Mucosa of descending colon (tissue), 3 donors: ENCODE measurements at places on chromosomes 13 and 19.
A peak's percentile ranks its signal among the peaks of the same experiment; 100 is the strongest.

DNA sequence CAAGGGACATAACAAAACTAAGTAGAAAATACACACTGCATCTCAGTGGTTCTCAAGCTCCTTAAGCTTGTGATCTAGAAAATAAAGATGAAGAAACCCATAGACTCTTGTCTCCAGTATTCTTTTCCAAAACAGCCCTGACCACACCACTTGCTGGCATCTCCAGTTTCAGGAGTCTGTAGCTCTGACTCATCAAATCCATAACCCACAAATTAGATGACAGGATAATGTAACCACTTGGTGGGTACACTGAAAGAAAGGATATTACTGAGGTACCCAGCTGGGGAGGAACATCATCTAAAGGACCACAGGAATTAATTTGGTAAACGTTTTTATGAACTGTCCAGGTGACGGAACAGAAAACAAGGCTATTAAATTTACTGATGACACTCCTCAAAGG lies 214.7 kb downstream of the VWA8 start:
- DNase-seq = no peak

- DNase-seq = no peak
These were observed 29.8 kb downstream of the KL start for GRCh38 chr13:33045851-33046592.

- no peak for DNase-seq
These were observed 19.9 kb upstream of the ARHGEF7 start for GRCh38 chr13:111095031-111095840.

DNA sequence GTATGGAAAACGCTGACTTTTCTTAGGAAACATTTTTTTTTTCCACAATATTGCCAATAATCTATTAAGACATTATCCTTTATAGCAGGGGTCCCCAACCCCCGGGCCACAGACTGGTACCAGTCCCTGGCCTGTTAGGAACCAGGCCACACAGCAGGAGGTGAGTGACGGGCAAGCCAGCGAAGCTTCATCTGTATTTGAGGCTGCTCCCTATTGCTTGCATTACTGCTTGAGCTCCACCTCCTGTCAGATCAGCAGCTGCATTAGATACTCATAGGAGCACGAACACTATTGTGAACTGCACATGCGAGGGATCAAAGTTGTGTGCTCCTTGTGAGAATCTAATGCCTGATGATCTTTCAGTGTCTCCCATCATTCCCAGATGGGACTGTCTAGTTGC lies 793.7 kb downstream of the SLITRK5 start:
- DNase-seq = no peak

- DNase-seq = no peak
These were observed 6.6 kb downstream of the TMEM272 start for GRCh38 chr13:51838240-51838846.

GRCh38 chr13:30712536-30713532 lies 22.5 kb upstream of the ALOX5AP start:
- no peak for DNase-seq

DNA sequence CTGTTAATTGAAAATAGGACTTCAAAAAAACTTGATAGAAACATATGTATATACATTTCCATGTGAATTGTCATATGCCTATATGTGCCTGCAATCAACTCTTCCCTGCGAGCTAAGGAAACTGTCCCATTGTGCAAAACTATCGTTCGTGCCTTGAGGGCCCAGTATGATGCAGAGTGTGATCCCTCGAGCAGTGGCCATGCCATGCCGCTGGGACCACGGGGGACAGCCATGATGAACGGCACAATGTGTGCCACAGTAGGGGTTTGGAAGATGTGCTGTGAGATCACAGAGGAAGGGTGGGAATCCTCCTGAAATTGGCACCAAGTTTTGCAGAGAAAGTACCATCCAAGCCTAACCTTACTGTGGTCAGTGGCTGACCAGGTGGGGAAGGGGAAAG lies 118.1 kb upstream of the SOX1 start:
- no peak for DNase-seq

GRCh38 chr13:110334256-110334655 lies 27.2 kb downstream of the COL4A2 start:
- no peak for DNase-seq

DNA sequence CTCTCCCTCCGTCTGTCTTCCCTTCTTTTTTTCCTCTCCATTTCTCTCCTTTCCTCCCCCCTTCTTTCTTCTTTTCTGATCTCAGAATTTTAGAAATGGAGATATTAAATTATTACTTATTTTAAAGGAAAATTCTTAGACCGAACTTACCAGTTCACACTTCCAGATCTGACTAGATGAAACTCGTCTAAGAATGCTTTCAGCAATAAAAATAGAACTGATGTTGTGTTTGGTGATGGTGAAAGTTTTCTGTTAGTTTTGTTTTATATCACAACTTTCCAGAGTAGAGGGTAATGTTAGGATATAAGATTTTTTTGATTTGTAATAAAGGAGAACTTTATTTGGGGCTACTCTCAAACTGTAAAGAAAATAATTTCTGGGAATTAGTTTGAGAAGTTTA lies 29.9 kb downstream of the UCHL3 start:
- no peak for DNase-seq

DNA sequence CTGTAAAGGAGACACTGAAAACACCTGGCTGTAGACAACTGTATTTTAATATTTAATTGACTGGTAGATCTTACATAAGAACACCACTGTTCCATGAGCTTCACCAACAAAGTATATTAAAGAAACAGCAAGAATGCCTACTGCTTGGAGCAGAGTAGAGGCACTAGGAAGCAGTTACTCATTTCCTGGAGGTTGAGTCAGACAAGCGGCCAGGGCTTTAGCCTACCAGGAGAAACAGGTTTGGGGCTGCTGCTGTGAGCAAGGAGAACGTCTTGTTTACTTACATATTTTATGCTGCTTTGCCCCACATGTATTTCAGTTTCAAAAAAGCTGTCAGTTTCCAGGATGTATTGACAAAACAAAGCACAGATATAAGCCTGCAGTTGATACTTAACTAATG lies 33.4 kb downstream of the ALG5 start:
- no peak for DNase-seq

- no peak for DNase-seq
These were observed 196.9 kb upstream of the UBL3 start for GRCh38 chr13:30047154-30047874.

GRCh38 chr13:113588394-113589111 lies 4.0 kb downstream of the TFDP1 start:
- no peak for DNase-seq

- DNase-seq = no peak
These were observed 515.3 kb downstream of the IRS2 start for GRCh38 chr13:109271061-109271460.

GRCh38 chr13:97967948-97968347 lies 14.5 kb downstream of the IPO5 start:
- DNase-seq = no peak

DNA sequence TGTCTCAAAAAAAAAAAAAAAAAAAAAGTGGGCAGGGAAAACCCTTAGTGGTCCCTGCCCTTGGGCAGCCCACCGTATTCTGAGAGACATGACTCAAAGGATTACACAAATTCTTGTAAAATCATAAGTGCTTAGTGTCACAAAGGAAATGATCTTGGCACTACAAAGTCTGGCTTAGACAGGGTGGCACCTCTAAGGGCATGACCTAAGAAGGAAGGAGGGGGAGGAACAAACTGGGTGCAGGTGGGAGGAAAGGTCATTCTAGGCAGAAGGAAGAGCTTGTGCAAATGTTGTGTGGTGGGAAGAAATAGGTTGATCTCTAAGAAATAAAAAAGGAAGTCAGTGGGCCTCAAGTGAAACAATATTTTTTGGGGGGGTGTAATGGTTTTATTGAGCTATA lies 10.4 kb downstream of the PNPLA6 start:
- no peak for DNase-seq

DNA sequence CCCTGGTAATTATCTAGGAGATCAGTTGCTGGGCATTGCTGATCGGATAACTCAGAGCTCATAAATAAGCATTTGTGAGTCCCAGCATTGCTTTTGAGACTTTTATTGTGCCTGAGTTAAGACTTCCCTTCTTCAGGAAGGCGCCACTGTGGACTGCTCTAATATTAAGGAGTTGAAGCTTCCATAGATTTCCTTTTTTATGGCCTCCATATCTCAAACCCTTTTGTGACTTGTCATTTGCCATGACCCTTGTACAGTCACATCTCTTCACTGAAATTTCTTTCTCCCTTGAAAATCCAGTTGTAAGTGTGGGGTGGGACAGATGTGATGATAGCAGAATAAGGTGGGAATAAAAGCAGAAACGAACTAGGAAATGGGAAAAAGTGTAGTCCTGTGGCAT lies 6.3 kb downstream of the TM9SF2 start:
- DNase-seq = no peak

DNA sequence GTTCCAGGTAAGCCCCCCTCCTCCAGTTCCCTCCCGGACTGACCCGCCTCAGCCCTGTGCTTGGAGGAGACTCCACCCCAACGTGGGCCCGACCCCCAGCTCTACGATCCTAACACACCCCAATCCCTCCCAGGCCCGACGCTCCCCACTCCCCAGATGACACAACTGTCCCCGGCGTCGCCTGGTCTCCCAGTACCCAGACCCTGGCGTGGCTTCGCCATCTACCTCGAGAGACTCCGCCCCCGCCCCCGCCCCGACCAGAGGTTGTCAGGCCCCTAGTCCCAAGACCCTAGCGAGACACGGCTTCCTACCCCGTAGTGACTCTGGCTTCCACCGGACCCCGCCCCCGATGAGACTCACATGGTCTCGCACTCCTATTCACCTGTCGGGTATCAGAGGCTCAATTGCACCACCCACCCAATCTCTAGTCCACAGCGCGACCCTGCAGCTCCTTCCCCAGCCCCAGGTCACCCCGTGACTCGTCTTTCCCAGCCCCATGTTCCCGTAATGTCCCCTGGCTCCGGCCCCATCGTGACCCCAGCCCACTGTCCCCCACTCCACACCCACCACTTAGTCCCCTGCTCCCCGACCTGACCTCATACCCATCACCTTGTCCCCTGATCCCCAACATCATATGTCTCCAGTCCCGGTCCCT lies 2.9 kb downstream of the CD37 start:
- no peak for DNase-seq

DNA sequence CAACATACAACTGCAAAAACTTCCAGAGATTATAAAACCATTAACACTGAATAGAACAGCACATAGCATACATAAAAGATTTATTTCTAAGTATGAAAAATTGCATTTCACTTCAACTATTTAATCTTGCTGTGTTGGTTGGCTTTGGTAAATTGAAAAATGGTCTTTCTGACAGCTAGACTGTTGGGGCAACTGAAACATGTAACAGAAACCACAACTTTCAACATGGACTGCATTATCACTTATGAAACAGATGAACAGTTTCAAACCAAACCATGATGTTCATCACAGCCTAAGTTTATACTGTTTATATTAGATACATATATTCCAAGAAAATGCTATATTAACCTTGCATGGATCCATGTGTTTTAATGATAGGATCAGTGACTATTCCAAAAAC lies 324.1 kb upstream of the PCDH9 start:
- no peak for DNase-seq

DNA sequence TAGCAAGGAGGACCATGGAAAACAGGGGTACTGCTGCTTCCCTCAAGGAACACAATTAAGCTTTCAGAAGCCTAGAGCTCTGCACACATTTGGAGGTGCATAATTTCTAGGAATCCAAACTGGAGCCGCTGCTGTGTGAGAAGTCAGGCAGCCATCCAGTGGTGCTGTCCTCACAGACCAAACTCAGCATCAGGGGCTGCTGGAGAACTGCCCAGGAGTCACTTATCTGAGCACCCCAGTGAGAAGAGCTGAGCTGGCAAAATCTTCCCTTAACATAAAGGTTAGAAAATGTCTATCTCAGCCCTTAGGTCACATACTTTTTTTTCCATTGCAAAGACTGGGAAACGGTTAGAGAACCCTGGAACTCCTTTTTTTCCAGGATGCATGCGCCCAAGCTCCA lies 72.8 kb downstream of the ATP7B start:
- no peak for DNase-seq

DNA sequence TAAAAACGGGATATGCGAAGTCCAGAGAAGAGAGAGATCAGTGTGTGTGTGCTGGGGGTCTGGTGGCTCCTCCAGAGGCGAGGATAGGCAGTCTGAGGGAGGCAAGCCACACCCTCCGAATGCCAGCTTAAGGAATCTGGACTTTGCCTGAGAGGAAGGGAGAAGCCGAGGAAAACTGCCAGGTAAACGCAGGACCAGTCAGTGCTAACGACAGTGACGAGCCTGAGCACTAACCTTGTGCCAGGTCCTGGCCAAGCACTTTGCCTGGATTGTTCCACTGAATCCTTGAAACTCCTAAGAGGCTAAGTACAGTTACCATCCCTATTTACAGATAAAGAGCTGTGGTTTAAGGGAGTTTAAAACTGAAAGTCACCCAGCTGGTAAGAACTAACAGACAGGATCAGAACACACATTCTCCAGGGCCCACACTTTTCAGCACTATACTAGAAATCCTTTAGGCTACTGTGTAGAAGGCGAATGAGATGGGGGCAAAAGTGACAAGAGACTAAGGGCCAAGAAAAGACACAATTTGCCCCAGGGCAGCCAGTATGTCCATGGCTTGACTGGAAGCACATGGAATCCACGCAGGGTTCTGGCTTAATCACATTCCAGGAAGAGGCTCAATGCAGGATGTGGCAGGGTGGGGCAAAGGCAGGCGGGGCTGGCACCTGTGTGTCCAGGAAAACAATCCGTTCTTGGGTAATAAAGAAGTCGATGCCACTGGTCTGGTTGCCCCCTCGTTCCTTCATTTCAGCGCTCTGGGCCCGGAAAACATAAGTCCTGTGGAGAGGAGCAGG lies 15.1 kb downstream of the SMG9 start:
- DNase-seq = peak; percentile 87

GRCh38 chr19:43748685-43749084 lies 6.1 kb downstream of the SMG9 start:
- no peak for DNase-seq

DNA sequence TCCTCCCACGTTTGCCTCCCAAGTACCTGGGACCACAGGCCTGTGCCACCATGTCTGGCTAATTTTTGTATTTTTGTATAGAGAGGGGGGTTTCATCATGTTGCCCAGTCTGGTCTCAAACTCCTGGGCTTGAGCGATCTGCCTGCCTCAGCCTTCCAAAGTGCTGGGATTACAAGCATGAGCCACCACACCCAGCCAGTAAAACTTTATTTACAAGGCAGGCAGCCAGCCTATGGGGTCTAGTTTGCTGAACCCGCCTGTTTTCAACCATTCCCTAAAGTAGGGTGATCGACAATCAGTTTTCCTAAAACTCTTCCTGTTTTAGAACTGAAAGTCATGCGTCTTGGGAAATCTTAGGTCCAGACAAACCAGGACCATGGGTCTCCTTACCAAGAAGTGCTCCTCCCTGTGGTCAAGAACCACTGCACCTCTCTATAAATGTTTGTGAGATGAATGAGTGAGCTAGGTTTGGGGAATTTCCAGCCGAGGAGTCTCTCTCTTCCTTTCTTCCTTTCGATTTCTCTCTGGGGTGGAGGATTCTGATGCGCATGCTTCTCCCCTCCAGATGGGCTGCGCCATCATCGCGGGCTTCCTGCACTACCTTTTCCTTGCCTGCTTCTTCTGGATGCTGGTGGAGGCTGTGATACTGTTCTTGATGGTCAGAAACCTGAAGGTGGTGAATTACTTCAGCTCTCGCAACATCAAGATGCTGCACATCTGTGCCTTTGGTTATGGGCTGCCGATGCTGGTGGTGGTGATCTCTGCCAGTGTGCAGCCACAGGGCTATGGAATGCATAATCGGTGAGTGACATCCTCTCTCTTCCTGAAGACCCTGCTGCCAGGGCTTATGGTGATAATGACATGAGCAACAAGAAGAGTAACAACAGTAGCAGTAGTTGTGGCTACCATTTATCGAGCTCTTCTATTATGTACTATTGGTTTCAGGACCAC lies 38.7 kb downstream of the ADGRE1 start:
- DNase-seq = no peak
